NCI-H187 treated with DMSO at 0.1 percent for 48 hours (cell line): ENCODE measurements at places on chromosomes 2 and 18.
A peak's percentile ranks its signal among the peaks of the same experiment; 100 is the strongest.

GRCh38 chr18:74261053-74261713 is 30.6 kb downstream of the CYB5A start:
- no peak for DNase-seq

GRCh38 chr2:112794131-112794733 is 9.9 kb upstream of the IL1A start:
- DNase-seq, result no peak

- DNase-seq, result no peak
Measured at GRCh38 chr2:27893006-27893405, 2.5 kb downstream of the BABAM2 start.

DNA sequence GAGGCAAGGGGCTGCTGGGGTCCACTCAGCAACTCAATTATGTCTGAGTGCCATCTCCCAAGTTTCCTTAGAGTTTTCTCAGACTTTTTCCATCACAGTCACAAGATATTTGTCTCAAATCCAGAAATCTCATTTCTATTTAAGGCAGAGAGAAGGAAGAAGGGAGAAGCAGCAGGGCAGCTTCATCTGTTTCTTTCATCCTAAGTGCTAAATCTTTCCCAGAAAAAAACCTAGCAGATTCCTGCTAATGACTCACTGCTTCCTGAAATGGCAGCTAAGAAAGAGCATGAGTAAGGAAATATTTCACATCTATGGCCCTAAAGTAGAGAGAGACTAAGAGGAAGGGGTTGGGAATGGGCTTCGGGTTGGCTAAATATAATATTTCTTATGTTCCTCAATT is 88.0 kb downstream of the KYNU start:
- DNase-seq, result no peak

- DNase-seq, result no peak
Measured at GRCh38 chr2:17272652-17273525, 245.4 kb downstream of the RAD51AP2 start.

GRCh38 chr2:70691497-70692140 is 76.4 kb downstream of the ADD2 start:
- DNase-seq, result no peak

DNA sequence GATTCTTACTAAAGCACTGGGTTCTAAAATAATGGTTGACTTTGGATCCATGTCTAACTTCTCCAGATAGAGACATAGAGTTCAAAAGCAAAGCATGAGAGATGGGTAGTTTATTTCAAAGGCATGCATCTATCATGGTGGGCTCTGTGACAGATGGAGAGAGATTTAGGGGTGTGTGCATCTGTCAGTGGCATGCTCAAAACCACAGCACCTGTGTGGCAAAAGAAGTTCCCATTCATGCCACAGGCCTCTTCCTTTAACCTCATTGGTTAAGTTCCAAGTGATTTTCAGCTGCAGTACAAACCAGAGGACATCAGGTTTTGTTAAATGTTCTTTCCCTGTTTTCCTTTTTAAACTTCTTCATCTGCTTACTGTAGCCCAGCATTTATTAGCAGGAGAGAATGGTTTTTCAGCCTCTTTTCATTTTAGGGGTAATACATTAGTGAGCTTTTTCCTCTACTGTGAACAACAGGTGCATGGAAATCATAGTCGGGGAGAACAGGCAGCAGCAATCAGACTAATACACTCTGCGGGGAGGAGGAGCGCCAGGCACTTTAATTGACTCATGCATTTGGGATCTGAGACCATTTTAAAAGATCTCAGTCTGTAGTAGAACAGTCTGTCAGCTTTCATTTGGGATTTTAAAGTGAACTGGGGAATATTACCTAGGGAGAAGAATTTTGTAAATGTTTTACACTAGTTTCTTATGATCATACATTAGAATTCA is 52.4 kb upstream of the UPP2 start:
- no peak for DNase-seq

DNA sequence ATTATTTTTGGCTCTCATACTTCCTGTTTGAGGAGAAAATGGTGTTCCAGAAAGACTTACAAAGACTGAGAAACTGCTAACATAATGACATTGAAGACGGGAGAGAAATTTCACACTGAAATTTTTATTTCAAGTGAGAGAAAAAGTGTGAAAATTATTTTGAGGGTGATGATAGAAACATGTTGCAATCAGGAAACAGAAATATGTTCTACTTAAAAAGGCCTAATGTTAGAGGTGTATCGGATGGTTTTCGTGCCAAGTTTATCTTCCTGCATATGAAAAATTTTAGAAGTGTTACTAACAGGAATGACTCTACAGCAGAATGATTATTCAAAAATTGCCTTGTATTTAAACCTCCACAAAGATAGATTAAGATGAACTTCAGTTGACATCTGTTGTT is 50.5 kb downstream of the KCNE4 start:
- DNase-seq, result no peak

GRCh38 chr2:1156531-1156930 is 205.9 kb downstream of the SNTG2 start:
- peak; percentile 38 for DNase-seq

GRCh38 chr2:79861059-79861374 is 348.2 kb downstream of the CTNNA2 start:
- no peak for DNase-seq

GRCh38 chr2:57510704-57511103 is 535.9 kb upstream of the VRK2 start:
- no peak for DNase-seq

DNA sequence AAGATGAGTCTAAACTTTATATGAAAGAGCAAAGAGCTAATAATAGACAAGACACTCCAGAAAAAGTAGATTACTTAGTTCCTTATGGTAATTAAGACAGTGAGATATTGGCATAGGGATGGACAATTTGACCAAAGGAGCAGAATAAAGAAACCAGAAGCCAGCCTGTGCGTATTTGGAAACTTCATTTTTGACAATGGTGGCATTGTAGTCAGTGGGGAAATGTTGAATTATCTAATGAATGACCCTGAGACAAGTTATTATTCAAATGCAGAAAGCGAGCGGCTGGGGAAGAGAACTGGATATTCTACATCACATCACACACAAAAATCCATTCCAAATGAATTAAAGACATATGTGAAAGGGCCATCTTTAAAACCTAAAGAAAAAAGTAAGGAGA is 144.3 kb downstream of the DTNB start:
- no peak for DNase-seq

DNA sequence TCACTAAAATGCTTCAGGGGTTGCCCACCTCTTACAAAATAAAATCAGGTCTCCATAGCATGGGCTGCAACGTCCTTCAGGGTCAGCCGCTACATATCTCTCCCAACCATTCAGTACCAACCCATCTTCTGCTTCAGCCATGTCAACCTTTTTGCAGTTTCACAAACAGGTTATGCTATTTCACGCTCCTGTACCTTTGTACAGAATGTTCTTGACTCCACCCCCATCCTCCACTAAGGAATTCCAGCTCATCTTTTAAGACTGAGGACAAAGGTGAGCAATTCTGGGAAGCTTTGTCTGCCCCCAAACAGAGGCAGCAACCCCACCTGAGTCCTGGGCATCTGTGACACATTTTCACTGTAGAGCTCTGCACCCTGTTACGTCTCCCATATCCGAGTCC is 8.8 kb upstream of the EVA1A start:
- DNase-seq, result no peak

DNA sequence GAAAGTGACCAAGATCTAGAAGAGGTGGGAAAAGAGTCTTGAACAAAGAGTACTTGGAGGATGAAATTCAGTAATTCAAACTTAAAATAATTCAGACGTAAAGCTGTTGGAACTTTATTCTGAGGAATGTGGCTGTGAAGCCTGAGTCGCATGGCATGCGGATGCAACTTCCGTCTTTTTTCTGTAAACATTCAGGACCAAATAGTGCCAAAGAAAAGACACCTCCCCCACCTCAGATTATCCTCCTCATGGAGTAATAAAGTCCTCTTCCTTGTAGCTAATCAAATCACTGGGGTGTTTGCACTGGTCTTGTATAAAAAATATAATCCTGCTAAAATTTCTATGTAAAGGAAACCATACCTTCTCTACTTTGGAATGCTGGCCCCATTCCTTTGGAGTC is 790.4 kb downstream of the TSN start:
- DNase-seq, result no peak

DNA sequence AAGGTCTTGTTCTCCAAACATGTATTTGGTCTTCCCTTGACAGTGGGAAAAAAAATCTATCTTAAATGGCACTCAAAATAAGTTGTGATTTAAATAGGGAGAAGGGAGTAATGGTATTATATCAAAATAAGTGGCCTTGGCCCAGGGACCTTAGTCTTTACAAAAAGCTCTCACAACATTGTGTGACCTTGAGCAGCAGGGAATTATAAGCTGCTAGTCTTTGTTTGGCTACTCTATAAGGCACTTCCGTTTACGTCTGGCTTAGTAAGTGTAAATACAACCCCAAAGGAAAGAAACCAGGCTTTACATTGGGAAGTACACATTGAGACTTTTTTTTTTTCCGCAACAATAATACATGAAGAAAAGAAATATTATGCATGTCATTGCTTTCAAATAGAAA is 734.0 kb upstream of the LINC00305 start:
- DNase-seq, result no peak

DNA sequence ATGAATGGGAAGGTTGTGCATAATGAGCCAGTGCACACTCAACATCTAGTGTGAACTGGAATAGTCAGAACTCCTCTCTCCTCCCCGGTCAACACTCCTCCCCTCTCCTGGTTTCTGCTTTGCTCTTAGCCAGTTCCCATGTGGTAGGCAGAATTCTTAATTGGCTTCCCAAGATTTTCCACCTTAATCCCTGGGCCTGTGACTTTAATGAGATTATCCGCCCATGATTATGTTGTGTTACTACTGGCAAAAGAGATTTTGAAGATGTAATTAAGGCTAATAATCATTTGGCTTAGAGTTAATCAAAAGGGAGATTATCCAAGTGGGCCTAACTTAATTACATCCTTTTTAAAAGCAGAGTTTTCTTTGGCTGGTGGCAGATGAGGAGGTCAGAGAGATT is 34.2 kb upstream of the REV1 start:
- no peak for DNase-seq

DNA sequence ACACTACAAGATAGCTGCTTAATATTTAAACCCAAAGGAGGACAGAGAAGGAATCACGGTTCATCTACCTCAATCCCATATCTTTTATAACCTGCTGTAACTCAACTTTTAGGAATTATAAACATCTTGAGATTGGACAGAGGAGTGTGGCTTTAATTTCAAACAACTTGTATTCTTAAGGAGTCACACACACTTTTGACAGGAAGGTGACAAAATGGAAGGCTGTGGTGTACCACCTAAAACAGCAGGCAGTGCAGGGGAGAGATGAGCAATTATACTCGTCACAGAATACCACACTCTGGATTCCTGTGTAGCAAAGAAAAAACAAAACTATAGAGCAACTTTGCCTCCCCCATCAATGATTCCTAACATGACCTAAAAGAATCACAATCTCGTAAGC is 194.8 kb downstream of the ZEB2 start:
- DNase-seq, result no peak

DNA sequence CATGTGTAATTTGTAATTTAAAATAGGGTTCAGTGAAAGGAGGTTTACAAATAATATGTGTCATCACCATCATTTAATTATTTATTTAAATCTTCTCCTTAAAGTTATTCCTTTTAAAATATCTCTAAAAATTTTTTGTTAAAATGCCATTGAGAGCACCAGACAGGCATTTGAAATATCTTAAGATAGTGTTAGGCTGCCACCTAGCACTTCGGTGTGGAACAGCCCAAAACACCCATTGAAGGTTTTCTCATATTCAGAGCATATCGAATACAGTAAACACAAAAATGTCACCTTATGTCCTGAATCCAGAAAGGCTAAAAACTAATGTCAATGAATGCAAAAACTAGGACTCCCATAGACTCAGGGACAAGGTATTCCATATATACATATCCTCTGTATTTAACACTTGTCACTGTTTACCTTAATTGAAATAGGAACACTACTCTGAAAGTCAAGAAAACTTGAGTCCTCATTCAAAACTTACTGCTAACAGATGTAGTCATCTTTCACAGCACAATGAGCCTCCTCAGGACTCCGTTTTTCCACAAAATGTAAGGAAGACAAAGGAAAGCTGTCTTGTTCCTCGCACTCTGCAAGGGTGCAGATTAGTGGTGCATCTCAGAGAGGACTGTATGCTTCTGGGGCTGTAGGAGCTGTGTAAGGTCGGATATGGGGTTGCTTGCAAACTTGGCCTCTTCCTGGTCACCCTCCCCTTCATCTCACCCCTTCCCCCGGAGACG is 329.5 kb downstream of the PAX3 start:
- DNase-seq, result no peak

- no peak for DNase-seq
Measured at GRCh38 chr2:102014041-102014345, 22.2 kb downstream of the IL1R2 start.

- no peak for DNase-seq
Measured at GRCh38 chr2:133413863-133414262, 154.4 kb downstream of the NCKAP5 start.

- DNase-seq, result no peak
Measured at GRCh38 chr2:225037415-225038230, 4.6 kb downstream of the DOCK10 start.

DNA sequence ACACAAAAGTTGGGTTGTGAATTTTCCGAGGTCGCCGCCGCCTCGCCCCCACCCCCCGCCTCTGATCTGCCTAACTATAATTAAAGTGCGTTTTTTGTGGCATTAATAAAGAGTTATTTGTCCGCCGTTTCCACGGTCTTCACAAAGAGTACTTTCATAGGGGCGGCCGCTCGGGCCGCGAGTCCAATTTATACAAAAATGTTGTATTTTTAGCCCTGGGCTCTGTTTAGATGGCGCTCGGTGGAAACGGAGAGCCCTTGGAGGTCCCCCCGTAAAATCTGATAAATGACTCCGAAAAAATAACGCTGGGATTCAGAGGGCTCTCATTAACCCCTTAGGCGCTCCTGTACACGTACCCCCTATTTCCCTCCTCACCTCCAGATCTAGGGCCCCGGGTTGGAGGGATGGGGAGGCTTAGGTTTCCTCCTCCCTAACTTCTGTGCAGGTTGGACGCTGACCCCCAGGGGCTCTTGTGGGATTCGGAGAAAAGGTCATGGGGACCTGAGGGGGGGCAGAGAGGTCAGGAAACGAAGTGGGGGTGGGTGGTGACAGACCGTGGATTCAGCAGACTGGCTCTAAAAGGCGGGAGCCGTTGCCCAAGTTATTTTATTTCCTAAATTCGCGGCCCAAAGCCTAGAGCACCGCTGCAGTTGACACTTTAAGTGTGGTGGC is 1.9 kb downstream of the CYP26B1 start:
- DNase-seq, result no peak

DNA sequence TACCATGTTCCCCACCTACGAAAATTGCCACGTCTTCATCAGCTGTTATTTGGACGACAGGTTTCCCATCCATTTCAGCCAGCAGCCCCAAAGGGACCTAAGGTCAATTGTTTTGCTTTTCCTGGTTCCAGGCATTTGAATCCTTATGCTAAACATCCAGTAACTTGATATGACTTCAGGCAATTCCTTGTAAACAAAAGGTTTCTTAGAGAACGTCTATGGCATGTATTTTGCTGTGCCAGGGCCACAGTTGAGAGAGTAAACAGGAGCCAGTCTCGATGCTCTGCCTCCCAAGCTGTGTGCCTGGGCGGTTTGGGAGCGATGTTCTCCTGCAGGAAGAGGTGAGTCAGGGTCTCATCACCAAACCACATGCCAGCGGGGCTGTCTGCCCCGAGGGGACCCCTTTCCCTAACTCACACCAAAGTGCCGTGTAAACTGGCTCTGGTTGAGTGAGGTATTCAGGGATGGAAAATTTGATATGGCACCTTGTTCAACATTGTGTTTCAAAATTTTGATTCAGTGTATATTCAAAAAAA is 12.9 kb upstream of the MC5R start:
- no peak for DNase-seq
